ENCODE measurements at places on chromosomes 2 and 18.

DNA sequence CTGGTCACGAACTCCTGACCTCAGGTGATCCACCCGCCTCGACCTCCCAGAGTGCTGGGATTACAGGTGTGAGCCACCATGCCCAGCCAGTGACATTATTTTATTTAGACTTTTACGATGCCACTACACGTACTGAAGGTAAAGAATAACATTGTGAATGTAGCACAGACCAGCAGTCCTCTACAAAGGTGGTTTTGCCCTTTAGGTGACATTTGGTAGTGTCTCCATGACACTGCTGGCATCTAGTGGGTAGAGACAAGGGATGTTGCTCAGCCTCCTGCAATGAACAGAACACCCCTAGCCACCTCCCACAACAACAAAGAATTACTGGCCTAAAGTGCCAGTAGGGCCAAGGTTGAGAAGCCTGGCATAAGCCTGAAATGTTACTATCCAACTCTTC lies 69.5 kb downstream of the MYOM1 start:
- DNase-seq: no peak

DNA sequence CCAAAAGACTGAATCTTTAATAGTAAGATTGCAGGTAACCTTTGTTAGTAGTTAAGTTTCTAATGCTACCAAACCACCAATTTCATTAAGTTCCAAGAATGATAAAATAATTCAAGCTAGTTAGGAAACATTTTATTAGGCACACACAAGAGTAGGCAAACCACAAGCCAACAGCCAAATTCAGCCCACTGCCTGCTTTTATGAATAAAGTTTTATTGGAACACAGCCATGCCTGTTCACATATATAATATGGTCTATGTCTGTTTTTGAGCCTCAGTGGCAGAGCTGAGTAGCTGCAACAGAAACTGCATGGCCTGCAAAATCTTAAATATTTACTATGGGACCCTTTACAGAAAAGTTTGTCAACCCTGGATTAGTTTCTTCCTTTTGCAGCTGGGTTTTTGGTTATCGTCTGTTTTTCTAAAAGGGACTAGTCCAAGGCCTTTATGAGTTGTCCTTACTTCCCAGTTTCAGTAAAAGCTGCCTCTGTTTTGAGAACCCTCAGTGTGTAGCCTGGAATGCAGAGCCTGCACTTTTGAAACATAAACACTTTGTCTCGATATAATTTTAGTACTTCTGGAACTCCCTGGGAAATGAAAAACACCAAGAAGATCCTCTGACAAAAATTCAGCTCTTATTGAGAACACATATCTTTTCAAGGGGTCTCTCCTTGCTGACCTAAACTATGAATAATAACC lies 39.1 kb downstream of the FRZB start:
- no peak for DNase-seq

DNA sequence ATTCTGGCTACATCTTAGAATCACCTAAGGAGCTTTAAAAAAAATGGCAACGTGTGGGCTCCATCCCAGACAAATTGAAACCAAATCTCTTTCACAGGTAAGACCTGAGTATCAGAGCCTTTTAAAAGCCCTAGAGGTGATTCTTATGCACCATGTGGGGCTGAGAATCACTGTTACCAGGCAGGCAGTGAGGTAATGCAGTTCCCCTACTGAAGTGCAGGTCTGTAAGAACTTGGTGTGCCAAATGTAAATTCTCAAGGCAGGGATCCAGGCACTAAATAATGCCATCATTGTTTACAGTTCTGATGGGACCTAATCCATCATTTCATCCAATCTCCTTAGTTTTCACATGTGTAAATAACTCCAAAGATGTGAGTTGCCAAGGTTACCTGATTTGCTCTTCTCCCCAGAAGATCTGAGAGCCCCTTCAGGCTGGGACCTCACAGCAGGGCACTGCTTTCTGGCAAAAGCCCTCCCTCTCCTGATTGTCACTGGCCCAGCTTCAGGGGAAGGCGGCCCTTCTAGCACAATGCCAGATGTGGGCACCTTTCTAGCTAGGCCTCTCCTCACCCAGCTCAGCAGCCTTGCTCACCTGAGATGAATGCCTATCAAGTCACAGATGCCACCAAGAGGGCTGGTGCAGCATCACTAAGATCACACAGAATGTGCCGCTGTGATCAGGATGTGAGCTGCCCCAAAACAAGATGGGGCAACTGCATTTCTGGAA lies 73.6 kb upstream of the RGPD5 start:
- DNase-seq: no peak

DNA sequence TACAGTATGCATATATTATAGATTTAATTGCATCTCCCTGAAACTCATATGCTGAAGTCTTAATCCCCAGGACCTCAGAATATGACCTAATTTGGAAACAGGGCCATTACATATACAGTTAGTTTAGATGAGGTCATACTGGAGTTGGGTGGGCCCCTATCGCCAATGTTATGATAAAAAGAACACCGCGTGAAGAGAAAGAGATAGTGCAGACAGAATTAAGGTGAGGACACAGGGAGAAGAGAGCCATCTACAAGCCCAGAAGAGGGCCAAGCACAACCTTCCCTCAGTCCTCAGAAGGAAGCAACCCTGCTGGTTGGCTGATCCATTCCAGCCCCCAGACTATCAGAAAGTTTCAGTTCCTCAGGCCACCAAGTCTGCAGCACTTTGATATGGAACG lies 311.9 kb upstream of the RAB6C start:
- DNase-seq: no peak

- DNase-seq: no peak
Observed at GRCh38 chr2:101829429-101829828, 131.9 kb downstream of the MAP4K4 start.

DNA sequence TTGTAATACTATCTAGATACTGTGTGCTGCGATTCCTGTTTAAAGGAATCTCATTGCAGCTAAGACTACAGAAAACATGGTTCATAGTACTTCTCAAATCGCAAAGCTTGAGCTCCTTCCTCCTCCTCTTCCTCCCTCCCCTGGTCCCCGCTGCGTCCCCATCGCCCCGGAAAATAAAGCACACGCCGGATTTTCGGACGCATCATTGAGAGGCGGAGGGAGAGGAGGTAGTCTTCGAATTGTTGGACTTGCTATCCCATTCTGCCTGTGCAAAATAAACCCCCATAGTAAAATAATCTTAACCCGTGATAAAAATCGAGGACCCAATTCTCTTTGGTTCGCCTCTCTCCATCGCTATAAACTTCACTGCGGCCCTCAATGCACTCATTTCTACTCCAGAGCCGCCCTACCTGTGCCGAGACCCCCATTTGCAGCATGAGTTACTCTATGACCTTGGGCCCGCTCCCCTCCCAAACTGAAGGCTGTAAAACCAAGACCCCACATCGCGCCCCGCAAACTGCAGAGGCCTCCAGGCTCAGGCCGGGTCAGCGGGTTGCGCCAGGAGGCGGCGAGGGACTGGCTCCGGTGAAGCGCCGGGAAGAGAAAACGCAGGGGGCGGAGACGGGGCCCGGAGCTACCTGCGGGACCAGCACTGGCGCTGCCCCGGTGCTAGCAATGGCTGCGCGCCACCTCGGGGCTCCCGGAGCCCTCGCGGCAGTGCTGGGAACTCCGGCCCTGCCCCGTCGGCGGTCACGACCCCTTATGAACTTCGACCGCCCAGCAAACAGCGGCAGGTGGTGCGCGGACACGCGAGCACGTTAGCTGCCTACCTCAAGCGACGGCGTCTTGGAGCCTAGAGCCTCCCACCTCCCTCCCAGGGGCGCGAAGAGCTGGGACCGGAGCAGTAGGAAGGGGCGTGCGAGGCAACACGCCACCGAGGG lies 649 bp downstream of the ESCO1 start:
- peak; percentile 32 for DNase-seq

DNA sequence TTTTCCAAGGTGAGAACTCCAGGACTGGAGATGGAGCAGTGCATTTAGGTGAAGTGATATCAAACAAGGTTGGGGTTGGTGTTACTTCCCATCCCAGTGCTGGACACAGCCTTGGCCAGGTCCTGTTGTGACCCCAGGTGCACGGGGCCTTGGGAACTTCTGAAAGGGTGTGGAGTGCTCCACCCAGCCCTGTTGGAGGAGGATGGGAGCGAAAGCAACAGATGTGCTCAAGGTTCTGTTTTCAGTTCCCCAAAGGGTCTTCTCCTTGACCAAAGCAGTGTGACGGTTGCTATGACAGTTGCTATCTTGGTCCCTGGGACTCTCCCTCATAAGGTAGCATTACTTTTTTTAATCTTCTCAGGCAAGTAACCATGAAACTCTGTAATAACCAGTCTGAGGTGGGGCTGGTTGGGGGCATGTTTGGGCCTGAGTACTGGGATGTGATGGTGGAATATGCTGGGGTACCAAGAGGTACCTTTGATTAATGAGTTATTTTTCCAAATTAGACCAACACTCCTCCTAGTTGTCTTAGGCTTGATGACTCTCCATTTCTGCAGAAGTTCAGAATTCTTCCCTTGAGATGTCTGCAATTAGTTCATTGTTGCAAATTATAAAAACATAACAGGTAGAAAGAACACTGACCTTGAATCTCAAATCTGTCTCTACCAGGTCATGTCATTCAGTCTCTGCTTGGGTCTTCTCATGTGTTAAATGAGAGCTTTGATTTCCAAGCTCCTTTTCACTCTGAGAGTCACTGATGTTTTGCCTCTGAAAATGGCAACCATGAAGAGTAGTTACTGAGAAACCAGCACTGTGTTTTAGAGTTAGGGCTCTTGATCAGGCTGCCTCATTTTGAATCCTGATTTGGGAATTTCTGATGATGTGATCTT lies 154.5 kb downstream of the RPIA start:
- DNase-seq: no peak

DNA sequence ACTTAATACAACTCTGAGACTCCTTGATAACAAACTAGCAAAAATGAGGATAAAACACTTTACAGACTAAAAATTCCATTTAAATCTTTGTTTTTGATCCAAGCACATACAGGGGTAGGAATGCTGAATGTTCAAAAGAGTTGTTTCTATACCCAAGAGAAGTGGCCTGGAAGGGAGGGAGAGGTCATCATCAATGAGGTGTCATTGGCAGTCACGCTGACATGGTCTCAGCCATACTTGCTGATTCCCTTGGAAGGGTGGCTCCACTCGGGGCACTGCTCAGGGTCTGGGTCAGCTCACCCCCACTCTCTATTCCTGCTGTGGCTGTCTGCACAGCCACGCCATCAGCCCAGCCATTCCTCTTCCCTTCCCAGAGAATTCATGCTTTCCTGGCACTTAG lies 105.2 kb upstream of the PELI1 start:
- no peak for DNase-seq

- DNase-seq: no peak
Observed at GRCh38 chr2:98787700-98788099, 56.8 kb upstream of the MGAT4A start.

DNA sequence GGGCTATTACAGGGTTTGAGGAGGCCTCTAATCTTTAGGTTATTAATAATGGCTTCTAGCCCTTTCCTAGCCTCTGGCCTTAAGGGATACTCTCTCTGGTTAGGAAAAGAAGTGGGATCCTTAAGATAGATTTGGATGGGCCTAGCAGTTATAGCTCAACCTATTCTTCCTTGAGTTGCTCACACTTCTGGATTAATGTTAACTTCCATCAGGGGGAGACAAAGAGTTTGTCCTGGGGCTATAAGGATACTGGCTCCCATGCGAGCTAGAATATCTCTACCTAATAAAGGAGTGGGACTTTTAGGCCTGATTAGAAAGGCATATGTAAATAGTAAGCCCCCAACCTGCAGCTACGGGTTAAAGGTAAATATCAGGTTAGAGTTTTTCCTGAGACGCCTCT lies 14.3 kb upstream of the PTH2R start:
- no peak for DNase-seq

DNA sequence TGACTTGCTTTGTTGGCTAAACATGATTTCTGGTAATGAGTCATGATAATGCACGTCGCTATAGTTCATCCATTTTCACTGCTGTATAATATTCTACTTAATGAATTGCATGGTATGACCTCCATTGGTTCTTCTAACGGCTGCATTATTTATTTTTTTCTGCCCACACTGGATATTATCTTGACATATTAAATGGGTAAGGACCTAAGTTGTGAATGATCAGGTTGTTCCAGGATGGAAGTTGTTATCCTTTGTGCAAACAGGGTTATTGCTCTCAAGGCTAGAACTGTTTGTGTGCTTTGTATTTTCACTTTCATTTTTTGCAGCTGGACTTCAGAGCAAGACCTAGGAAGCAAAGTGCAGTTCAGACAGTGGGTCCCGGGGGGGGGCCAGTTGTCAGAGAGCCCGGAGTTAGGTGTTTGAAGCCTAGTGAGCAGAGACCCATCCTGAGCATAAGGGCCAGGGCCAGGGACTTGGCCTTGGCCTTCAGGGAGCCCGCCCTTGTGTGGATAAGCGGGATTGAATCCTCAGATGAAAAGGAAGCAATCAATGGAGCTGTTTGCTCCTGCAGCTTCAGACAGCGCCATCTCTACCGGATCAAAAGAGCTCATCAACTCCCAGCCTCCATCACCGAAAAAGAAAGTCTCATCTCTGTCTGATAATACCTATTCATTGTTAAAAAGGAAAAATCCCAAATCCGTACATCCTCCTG lies 48.2 kb downstream of the AGAP1 start:
- DNase-seq: no peak

GRCh38 chr18:74748809-74749208 lies 151.1 kb downstream of the ZNF407 start:
- no peak for DNase-seq

- no peak for DNase-seq
Observed at GRCh38 chr18:13051159-13051558, 60.0 kb downstream of the CEP192 start.

- DNase-seq: no peak
Observed at GRCh38 chr2:222698276-222698675, 26.8 kb downstream of the MOGAT1 start.

DNA sequence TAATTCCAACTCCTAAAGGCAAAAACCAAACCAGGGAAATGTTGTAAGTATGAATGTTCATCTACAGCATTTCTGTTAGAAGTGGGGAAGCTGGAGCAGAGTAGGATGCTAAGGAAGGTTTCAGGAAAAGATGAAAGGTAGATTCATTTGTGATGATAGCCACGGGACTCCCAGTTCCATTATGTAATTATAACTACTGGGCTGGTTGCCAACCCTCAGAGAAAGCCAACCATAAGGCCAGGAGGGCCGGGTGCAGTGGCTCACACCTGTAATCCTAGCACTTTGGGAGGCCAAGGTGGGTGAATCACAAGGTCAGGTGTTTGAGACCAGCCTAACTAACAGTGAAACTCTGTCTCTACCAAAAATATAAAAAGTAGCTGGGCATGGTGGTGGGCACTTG lies 288.9 kb upstream of the ETAA1 start:
- no peak for DNase-seq

DNA sequence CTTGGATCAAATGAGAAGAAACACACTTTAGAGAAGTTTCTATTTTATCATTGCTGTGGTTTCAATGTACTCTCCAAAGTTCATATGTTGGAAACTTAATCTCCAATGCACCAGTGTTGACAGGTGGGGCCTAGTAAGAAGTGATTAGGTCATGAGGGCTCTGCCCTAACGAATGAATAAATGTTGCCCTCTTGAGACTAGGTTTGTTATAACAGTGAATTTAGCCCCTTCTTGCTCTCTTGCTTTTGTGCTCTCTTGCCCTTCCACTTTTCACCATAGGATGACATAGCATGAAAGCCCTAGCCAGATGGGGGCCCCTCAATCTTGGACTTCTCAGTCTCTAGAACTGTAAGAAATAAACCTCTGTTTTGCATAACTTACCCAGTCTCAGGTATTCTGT lies 664.8 kb downstream of the DCC start:
- DNase-seq: no peak

GRCh38 chr2:152497481-152498052 lies 162.6 kb downstream of the FMNL2 start:
- DNase-seq: no peak
